ENCODE measurements at places on chromosomes 7 and 10. TPM values are rescaled to one million over a fixed set of nuclear protein-coding genes. Genes with fewer than 3 reads are reported as not detected.

- H3K27me3 ChIP-seq = no peaks in the 10 kb centered on the region
- DNase-seq = no peak
- no peak overlapping the region for H3K27ac ChIP-seq
- H3K4me1 ChIP-seq = no peaks in the 10 kb centered on the region
These were observed 141.3 kb upstream of the FZD8 start for GRCh38 chr10:35783305-35783838.

DNA sequence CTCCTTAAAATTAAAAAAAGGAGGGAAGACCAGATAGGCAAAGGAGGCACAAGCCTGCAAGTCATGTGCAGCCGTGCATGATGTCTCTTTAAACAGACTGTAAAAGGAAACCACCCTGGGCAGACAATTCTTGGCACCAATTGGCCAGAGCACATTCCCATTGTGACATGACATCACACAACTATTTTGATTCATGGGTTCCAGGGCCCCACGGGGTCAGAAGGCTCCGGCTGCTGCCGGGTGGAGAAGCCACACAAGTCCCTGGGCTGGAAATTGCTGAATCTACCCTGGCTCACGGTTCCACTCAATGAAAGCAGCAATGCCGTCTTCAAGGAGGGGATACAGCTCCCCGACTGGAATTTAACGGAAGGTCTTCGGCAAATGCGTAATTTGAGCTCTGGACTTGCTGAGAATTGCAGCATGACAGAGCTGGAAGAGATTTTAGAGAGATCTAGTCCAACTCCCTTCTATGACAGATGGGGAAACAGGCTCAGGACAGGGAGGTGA is 140.5 kb downstream of the PRKAG2 start:
- H3K36me3 ChIP-seq = peaks cover 2% of the 10 kb centered on the region
- DNase-seq = no peak
- H3K4me3 ChIP-seq = no peak overlapping the region
- no peaks in the 10 kb centered on the region for H3K4me1 ChIP-seq
- H3K27ac ChIP-seq = no peak overlapping the region

DNA sequence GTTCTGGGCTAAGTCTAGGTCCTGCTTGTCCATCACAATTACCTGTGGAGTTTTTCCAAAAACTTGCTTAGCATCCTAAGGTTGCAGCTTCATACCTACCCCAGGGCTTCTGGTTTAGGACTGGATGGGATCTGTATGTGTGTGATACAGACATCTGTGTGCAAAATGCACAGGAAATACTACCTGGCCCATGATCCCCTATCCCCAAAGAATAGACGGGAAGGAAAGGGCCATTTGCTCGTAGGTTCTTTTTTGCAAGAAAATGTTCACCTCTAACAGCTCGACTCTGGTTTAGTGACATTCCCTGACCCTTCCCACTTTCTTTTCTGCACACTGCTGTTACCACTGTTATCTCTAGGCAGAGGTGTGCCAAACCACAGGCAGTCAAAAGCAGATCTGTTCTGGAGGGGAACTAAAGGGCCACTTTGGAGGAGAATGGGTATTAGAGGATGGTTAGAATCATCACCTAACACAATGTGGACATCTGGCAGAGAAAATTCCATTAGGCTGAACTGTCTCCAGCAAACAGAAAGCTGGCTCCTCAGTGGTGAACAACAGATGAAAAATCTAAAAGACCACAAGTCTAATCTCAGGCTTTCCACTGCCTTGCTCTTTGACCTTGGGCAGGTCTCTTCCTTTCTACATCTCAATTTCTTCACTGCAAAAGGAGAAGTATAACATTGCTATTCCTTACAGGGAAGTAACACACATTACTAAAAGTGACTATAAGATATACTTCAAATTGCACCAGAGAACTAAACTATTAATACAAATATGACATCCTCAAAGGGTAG is 107.4 kb downstream of the UBE2H start:
- H3K36me3 ChIP-seq = peaks cover 6% of the 10 kb centered on the region
- DNase-seq = no peak
- no peak overlapping the region for H3K4me3 ChIP-seq
- no peak overlapping the region for H3K27ac ChIP-seq
- H3K4me1 ChIP-seq = peaks cover 44% of the 10 kb centered on the region

The ABCB1 gene
- 2.8 TPM for total RNA-seq

GRCh38 chr10:78594559-78595268 is 474.1 kb upstream of the ZMIZ1 start:
- no peaks in the 10 kb centered on the region for H3K4me1 ChIP-seq
- no peak overlapping the region for H3K27ac ChIP-seq
- no peak overlapping the region for H3K4me3 ChIP-seq
- no peaks in the 10 kb centered on the region for H3K36me3 ChIP-seq
- DNase-seq = no peak

The OR6B1 gene
- not detected for total RNA-seq

DNA sequence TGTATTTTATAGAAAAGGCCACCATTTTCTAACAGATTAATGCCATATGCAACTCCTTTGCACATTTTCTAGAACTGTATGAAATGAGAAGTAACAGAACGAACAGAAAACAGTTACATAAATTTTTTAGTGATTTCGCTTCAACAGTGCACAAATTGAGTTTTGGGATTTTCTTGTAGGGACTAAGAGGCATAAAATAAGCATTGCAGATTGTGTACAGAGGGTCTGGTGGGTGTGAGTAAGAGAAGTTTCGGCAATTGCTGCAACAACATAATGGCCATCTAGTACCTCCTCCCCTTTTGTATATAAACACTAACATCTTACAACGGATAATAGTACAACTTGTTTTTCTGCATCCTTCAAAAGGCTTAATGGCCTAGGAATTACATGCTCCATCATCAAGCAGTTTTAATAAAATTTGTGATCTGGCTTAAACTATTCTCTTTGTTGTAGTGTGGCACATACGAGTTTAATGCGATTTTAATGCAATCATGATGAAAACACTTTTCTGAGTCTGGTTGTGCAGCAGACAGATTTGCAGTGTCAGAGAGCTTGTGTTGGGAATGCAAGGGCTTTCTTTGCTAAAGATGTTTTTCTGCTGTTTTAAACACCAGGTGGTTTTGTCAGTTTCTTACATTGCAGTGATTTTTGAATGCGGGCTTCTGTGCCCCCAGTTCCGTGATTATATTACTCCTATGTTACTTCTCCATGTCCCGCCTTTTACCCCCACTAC is 2.9 kb downstream of the GLCCI1 start:
- no peak overlapping the region for H3K4me3 ChIP-seq
- no peak for DNase-seq
- H3K4me1 ChIP-seq = peaks cover 21% of the 10 kb centered on the region
- H3K27ac ChIP-seq = no peak overlapping the region
- no peaks in the 10 kb centered on the region for H3K27me3 ChIP-seq

DNA sequence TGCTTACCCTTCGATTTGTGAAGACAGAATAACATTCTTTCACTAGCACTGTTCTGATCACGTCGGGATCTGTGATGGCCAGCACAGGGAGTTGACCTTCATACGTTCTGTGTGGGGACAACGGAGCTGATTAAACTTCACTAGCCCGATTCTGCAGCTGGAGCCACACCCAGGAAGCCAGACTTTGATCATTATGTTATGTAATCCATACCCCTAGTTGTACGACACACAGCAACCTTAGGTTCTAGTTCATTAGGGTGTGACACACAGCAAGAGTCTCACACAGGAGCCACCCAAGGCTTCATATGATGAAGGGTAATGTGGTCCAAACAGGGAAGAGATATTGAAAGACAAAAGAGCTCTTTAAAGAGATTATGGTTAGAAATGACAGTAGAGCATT is 7.2 kb downstream of the CYP3A5 start:
- H3K4me3 ChIP-seq = no peak overlapping the region
- DNase-seq = no peak
- H3K27me3 ChIP-seq = no peaks in the 10 kb centered on the region
- H3K4me1 ChIP-seq = peaks cover 10% of the 10 kb centered on the region
- peaks cover 8% of the 10 kb centered on the region for H3K36me3 ChIP-seq

DNA sequence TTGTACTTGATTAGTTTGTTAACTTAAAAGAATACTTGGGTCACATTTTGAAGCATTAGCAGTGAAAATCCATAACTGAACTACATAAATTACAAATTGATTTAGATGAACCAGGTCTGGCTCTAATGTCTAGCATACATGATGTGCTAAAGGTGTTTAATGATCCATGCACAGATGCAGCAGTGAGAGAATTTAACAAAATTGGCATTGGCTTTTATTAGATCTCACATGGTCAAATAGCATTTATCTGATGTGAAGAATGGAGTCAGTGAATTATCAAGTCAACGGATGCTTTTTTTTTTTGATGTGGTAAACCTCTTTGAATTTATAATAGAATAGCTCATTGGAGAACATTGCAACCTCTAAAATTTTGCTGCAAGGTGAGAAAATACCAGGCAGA is 293.0 kb upstream of the POT1 start:
- H3K27ac ChIP-seq = no peak overlapping the region
- no peaks in the 10 kb centered on the region for H3K27me3 ChIP-seq
- no peaks in the 10 kb centered on the region for H3K4me1 ChIP-seq
- no peak overlapping the region for H3K4me3 ChIP-seq

DNA sequence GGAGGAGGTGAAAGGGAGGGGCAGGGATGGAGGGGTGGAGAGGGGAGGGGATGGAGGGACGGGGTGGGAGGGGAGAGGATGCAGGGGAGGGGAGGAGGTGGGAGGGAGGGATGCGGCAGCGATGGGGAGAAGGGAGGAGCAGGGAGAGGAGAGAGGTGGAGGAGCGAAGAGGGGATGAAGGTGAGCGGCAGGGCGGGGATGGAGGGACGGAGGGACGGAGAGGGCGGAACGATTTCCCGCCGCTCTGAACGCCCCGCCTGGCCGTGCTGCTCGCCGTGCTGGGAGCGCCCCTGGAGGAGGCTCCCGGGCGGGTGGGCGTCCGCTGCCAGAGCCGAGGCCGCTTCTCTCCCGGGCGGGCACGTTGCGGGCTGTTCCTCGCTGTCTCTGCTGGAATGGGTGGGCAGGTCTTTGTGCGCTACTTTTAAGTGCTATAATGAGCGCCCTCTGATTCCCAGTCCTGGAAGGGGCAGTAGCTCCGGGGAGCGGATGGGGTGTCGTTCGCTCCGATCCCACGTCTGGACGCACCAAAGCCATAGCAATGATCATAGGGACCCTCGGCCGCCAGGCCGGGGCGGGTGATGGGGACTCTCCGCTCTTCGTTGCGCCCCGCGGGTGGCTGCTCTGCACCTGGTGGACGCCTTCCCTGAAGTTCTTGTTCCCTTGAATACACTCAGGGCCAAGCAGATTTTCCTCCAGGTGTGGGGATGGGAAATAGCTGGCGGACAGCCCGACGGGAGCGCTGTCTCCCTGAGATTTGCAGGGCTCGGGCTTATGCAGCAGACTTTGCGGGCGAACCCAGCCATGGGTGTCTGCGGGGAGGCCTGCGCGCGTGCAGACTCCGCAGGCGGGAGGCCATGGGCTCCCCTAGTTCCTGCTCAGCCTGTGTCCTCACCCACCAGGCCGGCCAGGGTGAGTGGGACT is 81.1 kb upstream of the CPXM2 start:
- H3K36me3 ChIP-seq = no peaks in the 10 kb centered on the region
- peaks cover 55% of the 10 kb centered on the region for H3K27me3 ChIP-seq
- H3K4me3 ChIP-seq = no peak overlapping the region
- H3K4me1 ChIP-seq = no peaks in the 10 kb centered on the region
- DNase-seq = no peak
- no peak overlapping the region for H3K27ac ChIP-seq

DNA sequence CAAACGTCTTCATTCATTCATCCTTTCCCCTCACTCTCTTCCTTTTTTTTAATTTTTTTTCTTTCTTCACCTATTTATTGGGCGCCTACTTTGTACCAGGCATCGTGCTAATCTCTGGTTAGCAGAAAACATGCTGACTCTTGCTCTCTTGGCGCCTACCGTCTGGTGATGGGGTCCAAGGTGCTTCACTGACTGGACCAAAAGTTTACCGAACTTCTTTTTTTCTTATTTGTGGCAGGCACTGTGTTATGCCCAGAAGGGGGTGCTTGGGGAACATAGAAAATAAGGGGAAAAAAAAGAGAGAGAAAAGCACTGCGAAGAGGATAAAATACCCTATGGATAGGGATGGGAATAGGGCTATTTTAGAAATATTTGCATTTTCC is 505 bp upstream of the FAM204A start:
- no peak for DNase-seq
- H3K27me3 ChIP-seq = no peaks in the 10 kb centered on the region
- H3K4me1 ChIP-seq = peaks cover 32% of the 10 kb centered on the region
- peak overlapping the region; percentile 91 for H3K4me3 ChIP-seq
- peaks cover 5% of the 10 kb centered on the region for H3K36me3 ChIP-seq

GRCh38 chr10:45564303-45564959 is 108.1 kb downstream of the ZFAND4 start:
- no peak overlapping the region for H3K27ac ChIP-seq
- no peak overlapping the region for H3K4me3 ChIP-seq
- peaks cover 19% of the 10 kb centered on the region for H3K4me1 ChIP-seq
- no peak for DNase-seq

The ENO4 gene
- not detected for total RNA-seq

DNA sequence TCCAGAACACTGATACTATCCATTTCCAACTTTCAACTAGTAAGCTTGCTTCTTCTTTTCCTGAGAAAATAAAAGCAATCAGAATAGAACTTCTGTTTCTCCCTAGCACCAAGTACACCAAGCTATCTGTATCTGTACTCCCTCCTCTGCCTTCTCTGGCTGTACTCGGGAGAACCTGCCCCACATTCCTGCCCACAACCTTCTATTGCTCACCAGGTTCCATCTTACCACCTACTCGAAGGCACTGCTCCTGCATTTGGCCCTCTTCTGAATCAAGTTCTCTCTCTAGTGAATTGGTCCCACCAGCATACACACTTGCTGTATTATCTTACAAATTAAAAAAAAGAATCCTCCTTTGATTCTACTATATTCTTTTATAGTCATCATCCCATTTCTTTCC is 169.6 kb upstream of the PTN start:
- H3K27me3 ChIP-seq = no peaks in the 10 kb centered on the region
- H3K36me3 ChIP-seq = no peaks in the 10 kb centered on the region
- no peak for DNase-seq
- H3K4me1 ChIP-seq = no peaks in the 10 kb centered on the region

GRCh38 chr10:49076319-49076718 is 39.0 kb downstream of the VSTM4 start:
- H3K27ac ChIP-seq = peak overlapping the region; percentile 19
- no peak for DNase-seq
- H3K4me3 ChIP-seq = no peak overlapping the region
- no peaks in the 10 kb centered on the region for H3K36me3 ChIP-seq
- H3K27me3 ChIP-seq = peaks cover 9% of the 10 kb centered on the region

DNA sequence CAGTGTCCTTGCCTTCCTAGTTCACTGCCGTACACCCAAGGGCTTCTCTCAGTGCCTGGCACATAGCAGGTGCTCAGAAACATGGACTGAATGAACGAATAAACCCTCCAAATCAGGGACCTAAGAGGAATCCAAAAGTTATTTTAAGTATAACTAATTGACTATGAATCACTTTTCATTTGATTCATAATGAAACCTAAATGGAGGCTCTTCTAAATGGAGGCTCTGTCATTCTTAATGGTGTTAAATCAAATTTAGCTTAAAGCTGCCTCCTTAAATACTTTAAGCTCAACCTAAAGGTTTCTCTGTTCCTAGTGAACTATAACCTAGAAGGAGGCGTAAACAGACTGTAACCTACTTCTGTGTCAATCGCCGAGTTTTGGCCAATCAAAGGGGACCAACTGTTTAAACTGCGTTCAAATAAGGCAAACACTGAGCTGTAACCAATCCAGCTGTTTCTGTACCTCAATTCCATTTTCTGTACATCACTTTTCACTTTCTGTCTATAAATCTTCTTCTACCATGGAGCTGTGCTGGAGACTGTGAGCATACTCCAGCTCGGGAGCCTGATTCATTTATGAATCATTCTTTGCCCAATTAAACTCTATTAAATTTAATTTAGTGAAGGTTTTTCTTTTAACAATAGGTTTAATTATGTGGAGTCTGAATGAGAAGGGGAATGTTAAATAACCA is 11.0 kb downstream of the PYROXD2 start:
- peak overlapping the region; percentile 69 for H3K27ac ChIP-seq
- H3K36me3 ChIP-seq = peaks cover 2% of the 10 kb centered on the region
- DNase-seq = no peak
- H3K4me3 ChIP-seq = no peak overlapping the region
- H3K4me1 ChIP-seq = peaks cover 10% of the 10 kb centered on the region
- no peaks in the 10 kb centered on the region for H3K27me3 ChIP-seq

The SLC26A4 gene
- 0.94 TPM for total RNA-seq
